Stimulated activated CD4-positive, alpha-beta T cell treated with anti-CD3 and anti-CD28 coated beads, Interleukin-2, amount 100 ng/mL, for 48 hours (primary cell): ENCODE measurements at places on chromosomes 16 and 17.

DNA sequence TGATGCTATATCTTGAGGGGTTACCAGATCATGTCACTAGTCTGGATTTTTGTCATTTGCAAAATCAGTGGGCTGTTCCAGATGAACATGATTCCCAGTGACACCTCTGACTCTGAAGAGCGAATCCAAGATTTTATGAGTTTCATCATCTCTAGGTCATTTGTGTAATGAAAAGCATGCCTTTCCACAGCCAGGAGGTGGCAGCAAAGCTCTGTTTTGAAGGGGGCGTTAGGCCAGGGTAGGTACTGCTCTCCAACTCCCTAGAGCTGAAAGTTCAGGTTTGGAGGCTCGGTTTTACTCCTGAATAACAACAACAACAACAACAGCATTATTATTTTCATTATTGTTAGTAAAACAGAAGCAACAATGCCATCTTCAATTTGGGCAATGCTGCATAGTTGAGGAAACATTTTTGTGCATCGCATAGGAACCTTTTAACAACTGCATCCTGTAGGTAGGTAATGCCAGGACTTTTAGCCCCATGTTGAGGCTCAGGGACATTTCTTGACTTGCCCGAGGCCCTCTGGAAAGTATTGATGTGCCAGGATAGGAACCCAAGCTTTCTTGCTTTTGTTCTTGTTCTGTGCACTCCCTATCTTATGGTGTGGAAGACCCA lies 77.0 kb downstream of the MYH13 start:
- peak; percentile 6 for DNase-seq

GRCh38 chr17:80843741-80844156 lies 147.9 kb upstream of the CHMP6 start:
- no peak for DNase-seq

GRCh38 chr16:69150146-69150865 lies 17.9 kb downstream of the UTP4 start:
- DNase-seq, result peak; percentile 50

- no peak for DNase-seq
These were observed 16.3 kb upstream of the AMZ2 start for GRCh38 chr17:68231541-68231940.

DNA sequence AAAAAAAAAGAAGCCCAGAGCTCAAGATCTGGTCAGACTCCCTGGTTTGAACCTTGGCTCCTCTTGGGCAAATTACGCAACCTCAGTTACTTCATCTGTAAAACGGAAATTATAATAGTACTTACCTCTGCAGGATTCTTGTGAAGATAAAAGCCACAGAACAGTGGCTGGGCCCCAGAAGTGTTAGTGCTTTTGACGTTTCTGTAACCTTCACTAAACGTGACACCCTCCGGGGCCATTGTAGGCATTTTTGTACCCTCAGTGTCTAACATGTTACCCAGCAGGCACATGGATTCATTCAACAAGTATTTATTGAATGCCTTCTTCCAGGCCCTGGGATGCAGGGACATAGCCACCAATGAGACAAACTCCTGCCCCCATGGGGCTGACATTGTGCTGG lies 58.0 kb downstream of the PITPNC1 start:
- peak; percentile 36 for DNase-seq
